ENCODE measurements at places on chromosomes 5 and 9.

DNA sequence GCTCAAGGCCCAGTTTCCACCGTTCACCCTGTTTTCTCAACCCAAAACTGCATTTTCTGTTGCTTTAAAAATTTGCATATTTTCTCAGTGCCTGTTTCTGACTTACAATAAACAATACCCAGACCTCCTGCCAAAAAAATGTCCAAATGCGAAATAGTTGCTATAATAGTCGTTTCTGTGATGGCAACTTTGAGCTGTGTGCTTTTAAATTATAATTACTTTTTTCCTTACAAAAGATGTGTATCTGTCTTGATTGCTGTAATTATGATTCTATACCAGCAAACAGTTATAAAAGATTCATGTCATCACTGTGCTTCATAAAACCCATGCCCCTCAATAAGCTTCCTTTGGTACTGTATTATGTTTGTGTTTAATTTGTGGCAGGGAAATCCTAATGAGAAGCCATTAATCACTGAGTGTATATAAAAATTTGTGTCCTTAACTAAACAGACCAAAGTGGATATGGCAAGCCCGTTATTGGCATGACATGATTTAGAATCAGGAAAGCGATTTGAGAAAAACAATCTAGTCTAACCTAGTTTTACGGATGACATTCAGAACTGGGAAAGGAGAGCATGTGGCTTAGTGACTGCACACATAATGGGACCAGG, 5.4 kb upstream of the SLC1A3 start:
- no peaks in the 10 kb centered on the region for H3K36me3 ChIP-seq
- no peak for DNase-seq
- H3K27me3 ChIP-seq = peaks cover 10% of the 10 kb centered on the region
- H3K27ac ChIP-seq = no peak overlapping the region
- no peak overlapping the region for H3K4me3 ChIP-seq
- no peaks in the 10 kb centered on the region for H3K4me1 ChIP-seq

DNA sequence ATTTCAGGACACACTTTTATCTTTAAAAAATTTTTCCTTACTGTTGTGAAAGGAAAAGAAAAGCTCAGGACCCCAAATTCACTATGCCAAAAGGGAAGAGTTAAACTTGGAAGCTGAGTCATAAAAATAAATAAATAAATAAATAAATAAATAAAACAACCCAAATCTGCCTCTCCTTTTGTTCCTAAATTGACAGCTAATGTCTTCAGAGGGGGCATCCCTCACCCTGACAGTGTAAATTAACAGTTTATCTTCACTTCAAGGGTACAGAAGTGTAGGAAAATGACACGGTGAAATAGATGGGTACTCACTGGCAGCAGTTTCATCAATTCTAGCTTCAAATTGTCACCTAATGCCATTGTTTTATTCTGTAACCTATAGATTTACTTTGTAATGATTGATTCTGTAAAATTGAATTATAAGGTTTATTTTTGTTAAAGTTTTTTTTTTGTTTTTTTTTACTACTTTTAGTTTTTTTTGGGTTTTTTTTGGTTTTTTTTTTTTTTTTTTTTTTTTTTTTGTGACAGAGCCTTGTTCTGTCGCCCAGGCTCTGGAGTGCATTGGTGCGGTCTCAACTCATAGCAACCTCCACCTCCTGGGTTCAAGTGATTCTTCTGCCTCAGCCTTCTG, 18.5 kb upstream of the ANXA1 start:
- peaks cover 12% of the 10 kb centered on the region for H3K4me1 ChIP-seq
- H3K27me3 ChIP-seq = no peaks in the 10 kb centered on the region
- peak overlapping the region; percentile 93 for H3K4me3 ChIP-seq

GRCh38 chr5:115413651-115414050, 117.2 kb upstream of the CCDC112 start:
- H3K4me1 ChIP-seq = no peaks in the 10 kb centered on the region
- no peak for DNase-seq
- H3K4me3 ChIP-seq = no peak overlapping the region
- no peaks in the 10 kb centered on the region for H3K36me3 ChIP-seq
- H3K27me3 ChIP-seq = peaks cover 4% of the 10 kb centered on the region
- no peak overlapping the region for H3K27ac ChIP-seq

- peak within 1 kb of the TSS; percentile 71 for H3K27ac ChIP-seq
- DNase-seq = peak; percentile 86
- peaks cover 52% of the 10 kb centered on the region for H3K4me1 ChIP-seq
- no peaks in the 10 kb centered on the region for H3K27me3 ChIP-seq
Measured at GRCh38 chr9:36136272-36136893, at the start of gene GLIPR2. TSS of gene GLIPR2 (plus strand) at chr9:36136733. CDS start at chr9:36136779, 46 bp downstream.

GRCh38 chr9:71929223-71929622, 17.8 kb downstream of the C9orf85 start:
- no peak overlapping the region for H3K27ac ChIP-seq
- no peaks in the 10 kb centered on the region for H3K27me3 ChIP-seq
- DNase-seq = no peak
- H3K36me3 ChIP-seq = no peaks in the 10 kb centered on the region

DNA sequence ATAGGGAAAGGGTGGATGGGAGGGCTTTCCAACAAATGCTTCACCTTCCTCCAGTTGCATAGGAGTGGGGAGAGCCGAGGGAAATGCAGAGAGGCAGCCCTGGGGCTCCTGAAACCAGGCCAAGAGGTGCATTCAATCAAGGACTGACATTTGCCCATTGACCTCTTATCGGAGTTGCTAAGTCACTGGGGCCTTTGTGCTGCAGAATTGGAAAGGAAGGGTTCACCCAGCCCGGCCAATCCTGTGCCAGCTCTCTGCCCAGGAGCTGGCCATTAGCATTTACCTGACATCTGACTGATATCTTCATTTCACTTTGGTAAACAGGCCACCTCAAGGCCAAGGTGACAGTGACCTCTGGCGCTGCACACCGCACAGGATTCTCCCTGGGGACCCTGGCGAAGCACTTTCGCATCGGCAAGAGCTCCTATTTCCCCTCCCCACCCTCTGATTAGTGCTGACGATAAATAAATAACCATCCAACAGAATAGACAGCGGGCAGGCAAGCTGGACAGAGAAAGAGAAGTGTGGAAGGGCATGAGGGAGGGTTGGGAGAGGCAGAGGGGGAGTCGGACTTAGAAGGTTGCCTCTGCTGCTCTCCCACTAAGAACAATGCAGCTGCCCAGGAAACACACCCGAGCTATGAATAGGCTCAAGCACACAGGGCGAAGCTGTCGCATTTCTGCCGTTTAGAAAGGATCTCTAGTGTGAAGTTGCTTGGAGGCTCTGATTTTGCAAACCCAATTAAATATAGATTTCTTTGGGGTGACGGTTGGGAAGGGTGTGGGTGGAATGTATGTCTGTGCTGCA, 57.0 kb upstream of the BOD1 start:
- H3K27ac ChIP-seq = no peak overlapping the region
- no peaks in the 10 kb centered on the region for H3K27me3 ChIP-seq
- H3K4me3 ChIP-seq = no peak overlapping the region
- H3K36me3 ChIP-seq = no peaks in the 10 kb centered on the region
- DNase-seq = no peak

GRCh38 chr5:148897842-148898241, 71.4 kb downstream of the ADRB2 start:
- peaks cover 2% of the 10 kb centered on the region for H3K27me3 ChIP-seq
- H3K4me1 ChIP-seq = no peaks in the 10 kb centered on the region
- no peak overlapping the region for H3K4me3 ChIP-seq
- no peak overlapping the region for H3K27ac ChIP-seq
- H3K36me3 ChIP-seq = no peaks in the 10 kb centered on the region

DNA sequence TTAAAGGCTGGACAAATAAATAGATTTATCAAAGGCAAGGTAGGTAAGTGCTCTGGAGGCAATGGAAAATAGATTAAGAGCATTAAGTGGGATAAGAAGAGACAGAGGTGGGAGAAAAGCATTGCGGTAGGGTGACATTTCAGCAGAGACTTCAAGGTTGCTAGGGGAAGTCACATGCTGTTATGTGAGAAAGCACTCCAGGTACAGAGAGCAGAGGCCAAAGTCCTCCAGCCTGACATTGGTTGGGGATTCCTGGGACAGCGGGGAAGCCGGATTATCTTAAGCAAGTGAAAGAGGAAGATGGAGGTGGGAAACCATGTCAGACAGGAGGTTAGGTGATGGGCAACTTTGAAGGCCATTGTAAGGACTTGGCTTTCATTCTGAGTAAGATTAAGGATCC, 1222.9 kb downstream of the PTPRD start:
- no peak overlapping the region for H3K4me3 ChIP-seq
- H3K27me3 ChIP-seq = no peaks in the 10 kb centered on the region
- H3K4me1 ChIP-seq = no peaks in the 10 kb centered on the region
- H3K36me3 ChIP-seq = no peaks in the 10 kb centered on the region
- no peak overlapping the region for H3K27ac ChIP-seq

DNA sequence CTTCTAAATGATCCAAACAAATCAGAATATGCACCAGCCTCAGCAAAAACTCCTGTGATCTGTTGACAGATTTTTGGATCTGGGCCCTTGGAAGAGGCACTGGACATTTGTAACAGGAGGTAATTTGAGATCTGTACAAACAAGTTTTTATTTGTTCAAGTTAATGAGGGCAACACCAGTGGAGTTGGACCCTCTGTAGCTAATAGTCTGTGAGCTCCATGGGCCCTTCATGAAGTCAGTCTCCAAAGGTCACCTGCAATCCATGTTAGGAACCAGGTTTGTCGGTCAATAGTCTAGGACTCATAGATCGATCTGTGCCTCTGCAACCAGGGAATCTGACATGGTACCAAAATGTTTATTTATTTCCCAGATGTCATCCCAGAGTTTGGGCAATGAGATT, 40.9 kb downstream of the PAM start:
- peaks cover 7% of the 10 kb centered on the region for H3K4me1 ChIP-seq
- no peaks in the 10 kb centered on the region for H3K36me3 ChIP-seq
- H3K27me3 ChIP-seq = no peaks in the 10 kb centered on the region
- no peak overlapping the region for H3K4me3 ChIP-seq
- DNase-seq = no peak

GRCh38 chr5:150645070-150645700, 4.7 kb downstream of the SYNPO start:
- no peak for DNase-seq
- H3K4me1 ChIP-seq = no peaks in the 10 kb centered on the region
- H3K27me3 ChIP-seq = no peaks in the 10 kb centered on the region

GRCh38 chr9:92602413-92602812, 66.6 kb upstream of the ECM2 start:
- no peak overlapping the region for H3K27ac ChIP-seq
- H3K4me1 ChIP-seq = no peaks in the 10 kb centered on the region
- H3K36me3 ChIP-seq = no peaks in the 10 kb centered on the region
- DNase-seq = no peak

DNA sequence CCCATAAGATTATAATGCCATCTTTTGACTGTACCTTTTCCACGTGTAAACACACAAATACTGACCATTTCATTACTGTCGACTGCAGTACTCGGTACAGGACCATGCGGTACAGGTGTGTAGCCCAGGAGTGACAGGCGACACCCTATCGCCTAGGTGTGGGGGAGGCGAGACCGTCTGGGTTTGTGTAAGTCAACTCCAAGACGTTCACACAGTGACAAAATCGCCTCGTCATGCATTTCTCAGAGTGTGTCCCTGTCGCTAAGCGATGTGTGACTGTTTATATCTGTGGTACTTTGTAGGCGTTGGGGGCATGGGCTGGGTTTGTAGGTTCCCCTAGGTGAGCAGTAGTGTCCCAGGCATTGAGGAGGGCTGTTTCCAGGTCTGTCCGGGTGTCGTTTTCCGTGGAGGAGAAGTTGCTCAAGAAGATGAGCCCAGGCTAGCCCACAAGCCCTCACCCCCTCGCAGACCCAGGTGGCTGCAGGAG, 20.3 kb downstream of the NEK6 start:
- no peaks in the 10 kb centered on the region for H3K36me3 ChIP-seq
- H3K27me3 ChIP-seq = no peaks in the 10 kb centered on the region
- DNase-seq = peak; percentile 19
- H3K4me3 ChIP-seq = no peak overlapping the region

- peaks cover 10% of the 10 kb centered on the region for H3K27me3 ChIP-seq
- no peaks in the 10 kb centered on the region for H3K36me3 ChIP-seq
- no peak overlapping the region for H3K27ac ChIP-seq
Measured at GRCh38 chr5:36660397-36661049, 54.1 kb downstream of the SLC1A3 start.

- no peaks in the 10 kb centered on the region for H3K4me1 ChIP-seq
- H3K4me3 ChIP-seq = no peak overlapping the region
- H3K36me3 ChIP-seq = no peaks in the 10 kb centered on the region
- H3K27me3 ChIP-seq = no peaks in the 10 kb centered on the region
Measured at GRCh38 chr5:173413471-173413982, 85.3 kb upstream of the STC2 start.

DNA sequence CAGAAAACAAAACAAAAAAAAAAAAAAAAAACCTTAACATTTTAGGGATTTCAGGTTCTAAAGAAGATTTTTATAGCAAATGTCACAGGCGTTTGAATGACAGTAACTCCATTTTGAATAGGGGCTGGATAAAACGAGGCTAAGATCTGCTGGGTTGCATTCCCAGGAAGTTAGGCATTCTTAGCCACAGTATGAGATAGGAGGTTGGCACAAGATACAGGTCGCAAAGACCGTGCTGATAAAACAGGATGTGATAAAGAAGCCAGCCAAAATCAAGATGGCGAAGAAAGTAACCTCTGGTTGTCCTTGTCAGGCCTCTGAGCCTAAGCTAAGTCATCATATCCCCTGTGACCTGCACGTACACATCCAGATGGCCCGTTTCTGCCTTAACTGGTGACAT, 425.6 kb upstream of the PTPRD start:
- H3K27me3 ChIP-seq = no peaks in the 10 kb centered on the region
- H3K27ac ChIP-seq = no peak overlapping the region

GRCh38 chr9:36772449-36773403, 200.0 kb downstream of the MELK start:
- no peak overlapping the region for H3K27ac ChIP-seq
- H3K4me3 ChIP-seq = no peak overlapping the region
- no peak for DNase-seq
- no peaks in the 10 kb centered on the region for H3K4me1 ChIP-seq

DNA sequence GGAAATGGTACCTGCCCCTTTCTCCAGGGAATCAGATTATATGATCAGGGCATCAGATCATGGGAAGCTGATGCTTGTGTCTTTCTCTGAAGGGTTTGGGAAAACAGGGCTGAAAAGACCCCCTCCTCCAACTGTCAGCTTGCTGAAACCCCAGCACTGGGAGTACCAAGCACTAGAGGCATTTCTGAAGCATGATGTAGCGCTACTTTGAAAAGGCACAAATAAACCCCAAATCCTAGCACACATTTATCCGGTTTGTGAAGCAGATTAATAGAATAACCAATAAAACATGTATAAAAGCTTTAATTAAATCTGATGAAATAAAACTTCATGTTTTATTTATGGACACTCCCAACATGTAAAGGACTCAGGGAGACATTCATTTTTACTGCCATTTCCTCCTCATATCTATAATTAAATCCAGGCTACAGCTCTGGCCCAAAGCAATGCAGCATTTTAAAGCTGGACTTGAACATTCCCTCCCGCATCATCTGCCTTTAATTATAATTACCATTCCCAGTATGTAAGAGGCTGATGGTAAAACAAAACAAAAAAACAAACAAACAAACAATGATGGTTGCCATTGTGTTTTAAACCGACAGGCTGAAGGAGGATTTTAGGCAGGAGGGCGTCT, 298.2 kb upstream of the RFX3 start:
- no peaks in the 10 kb centered on the region for H3K27me3 ChIP-seq
- H3K27ac ChIP-seq = no peak overlapping the region
- DNase-seq = no peak
- no peaks in the 10 kb centered on the region for H3K36me3 ChIP-seq
